Activated T-helper 1 cell treated with anti-CD3 and anti-CD28 coated beads, Interleukin-2, amount 50 U/mL, for 16 hours (primary cell): ENCODE measurements at places on chromosomes 6 and 20.

DNA sequence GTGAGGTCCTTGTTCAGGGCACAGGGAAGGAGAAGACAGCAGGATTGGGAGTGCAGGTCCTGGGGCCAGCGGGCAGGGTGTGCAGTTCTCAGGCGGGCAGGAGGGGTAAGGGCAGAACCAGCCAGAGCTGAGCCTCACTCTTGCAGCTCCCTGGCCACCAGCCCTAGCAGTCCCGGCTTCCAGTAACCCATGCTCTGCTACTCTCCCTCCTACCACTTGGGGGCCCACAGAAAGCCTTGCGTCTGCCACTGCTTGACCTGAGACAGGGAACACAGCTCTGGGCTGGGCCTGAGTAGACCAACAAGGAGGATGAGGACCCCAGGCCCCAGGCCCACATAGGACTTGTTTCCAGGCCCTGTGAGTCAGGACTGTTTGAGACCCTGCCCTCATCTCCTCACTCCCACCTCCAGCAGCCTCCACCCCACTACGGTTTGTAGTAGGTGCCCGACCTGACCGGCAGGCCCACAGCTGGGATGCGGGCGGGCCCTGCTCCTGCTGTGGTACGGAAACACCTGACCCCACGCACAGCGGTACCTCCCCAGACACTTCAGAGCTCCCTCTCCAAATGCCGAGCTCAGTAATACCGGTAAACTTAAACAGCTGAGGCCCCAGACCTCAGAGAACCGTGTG, 39.2 kb downstream of the KCNK5 start:
- DNase-seq: no peak

DNA sequence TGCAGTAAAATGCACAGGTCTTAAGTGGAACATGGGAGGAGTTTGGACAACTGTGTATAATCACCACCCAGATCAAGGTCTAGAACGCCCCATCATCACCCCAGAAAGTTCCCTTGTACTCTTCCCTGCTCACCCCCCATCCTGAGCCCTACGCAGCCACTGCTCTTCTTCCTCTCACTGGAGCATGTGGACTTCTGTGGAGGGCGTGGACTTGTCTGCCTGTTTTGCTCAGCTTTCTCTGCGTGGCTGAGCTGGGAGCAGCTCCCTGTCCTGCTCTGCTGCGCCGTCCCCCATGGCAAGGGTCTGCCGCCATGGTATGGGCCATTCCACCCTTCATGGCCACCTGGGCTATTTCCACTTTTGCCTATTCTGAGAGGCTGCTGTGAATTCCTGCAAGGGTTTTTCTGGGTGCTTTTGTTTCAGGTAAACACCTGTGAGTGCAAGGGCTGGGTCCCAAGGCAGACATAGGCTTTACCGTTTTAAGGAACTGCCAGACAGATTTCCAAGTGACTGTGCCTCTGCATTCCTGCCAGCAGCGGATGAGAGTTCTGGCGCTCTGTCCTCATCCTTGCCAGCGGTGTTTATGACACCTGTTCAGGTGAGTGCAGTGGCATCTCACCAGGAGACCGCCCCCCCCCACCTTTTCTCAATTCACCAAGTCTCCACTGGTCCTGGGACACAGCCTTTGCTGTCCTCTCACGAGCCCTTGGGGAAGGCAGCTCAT, 19.7 kb downstream of the PCK1 start:
- no peak for DNase-seq

- no peak for DNase-seq
Measured at GRCh38 chr6:11820821-11821220, 42.2 kb upstream of the ADTRP start.

GRCh38 chr6:169529931-169530751, 171.7 kb downstream of the WDR27 start:
- no peak for DNase-seq

DNA sequence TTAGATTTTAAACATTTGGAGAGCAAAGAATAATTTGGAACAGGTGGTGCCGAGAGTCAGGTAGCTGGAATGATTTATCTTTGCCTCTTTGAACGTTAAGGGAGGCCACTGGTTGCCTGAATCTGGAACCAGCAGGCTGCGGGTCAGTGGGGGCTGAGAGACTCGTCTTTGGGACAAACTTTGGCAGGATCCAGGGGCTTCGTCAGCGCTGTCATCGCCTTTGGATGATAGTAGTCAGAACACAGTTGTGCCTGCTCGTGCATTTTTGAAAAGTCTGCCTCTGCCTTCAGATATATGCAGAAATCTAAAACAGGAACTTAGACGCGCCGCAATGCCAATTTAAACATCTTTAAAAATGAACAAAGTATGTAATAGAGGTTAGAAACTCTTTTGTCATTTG, 5.0 kb downstream of the EYA2 start:
- no peak for DNase-seq

DNA sequence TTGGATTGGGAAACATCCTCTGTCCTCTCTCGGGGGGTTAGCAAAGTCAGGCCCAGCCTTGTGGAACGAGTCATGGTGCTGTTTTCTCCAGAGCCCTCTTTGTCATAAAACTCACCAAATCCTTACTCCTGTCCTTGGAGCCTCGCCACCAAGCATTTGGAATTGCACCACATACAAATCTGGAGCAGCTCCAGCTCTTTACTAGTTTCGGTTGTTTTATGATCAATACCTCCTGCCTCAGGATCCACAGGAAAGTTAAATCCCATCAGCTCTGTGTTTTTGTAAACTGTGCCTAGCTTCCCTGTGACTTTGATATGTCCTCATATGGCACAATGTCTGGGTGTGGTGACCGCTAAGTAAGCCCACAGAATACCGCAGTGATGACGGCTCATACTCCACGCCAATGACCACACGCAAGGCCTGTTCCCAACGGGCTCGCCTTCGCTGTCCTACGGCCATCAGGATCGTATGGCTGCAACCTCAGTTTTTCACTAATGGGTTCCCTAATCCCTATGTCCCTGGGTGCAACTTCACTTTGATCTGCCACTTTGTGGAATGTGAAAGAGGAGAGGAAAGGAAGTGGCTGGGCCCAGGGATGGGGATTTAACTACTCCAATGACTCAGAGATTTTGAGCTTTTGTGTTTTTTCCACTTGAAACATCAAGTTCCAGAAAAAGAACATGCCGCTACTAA, 111.3 kb upstream of the FOXQ1 start:
- no peak for DNase-seq

GRCh38 chr6:166223079-166223478, 55.4 kb upstream of the TBXT start:
- DNase-seq: no peak

DNA sequence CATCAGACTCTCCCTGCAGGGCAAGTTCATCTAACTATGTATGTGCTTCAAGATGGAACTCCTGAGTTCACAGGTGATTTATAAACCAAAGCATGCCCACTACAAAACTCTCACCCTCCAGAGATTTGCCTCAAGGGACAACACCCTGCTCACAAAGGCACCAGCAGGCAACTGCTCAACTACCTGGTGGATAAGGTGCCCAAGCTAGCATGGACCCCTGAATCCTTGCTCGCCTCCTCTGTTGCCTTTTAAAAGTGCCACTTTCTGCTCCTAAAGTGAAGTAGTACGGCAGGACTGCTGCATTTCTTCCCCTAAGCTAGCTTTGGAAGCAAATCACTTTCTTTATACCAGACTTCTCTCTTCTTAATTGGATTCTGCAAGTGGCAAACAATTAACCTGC, 1.2 kb downstream of the LPA start:
- DNase-seq: no peak

DNA sequence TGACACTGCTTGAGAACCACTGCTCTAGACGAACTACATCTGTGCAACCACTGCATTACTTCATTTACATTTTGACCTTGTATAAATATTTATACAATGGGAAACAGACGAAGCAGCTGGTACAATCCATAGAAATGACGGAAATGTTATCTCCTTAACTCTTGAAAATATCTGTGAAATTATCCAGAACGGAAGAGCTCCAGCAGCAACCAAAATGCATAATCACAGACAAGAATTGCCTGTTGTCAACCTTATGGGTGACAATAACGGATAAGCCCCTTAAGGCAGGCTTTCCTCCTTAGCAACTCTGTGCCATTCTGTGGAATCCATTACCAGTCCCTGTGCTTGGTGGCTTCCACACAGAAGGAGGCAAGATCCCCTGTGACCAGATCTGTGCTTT, 115.4 kb downstream of the DTNBP1 start:
- DNase-seq: no peak

DNA sequence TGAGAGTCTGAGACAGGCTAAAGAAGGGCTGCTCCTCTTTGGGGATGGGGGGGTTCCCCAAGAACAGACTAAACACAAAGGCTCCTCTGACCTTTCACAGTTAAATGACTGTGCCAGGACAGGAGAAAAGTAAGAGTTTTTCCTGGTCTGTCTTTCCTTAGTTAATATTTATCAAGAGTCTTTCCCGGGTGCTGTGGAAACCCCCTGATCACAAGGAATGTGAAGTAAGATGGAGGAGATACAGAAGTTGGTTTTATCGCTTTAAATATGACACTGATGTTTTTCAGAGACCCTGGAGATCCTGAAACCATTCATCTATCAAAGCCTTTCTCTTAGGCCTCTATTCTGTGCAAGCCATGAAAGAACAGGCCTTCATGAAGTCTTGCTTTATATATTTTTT, 105.8 kb downstream of the RNF144B start:
- no peak for DNase-seq

GRCh38 chr6:80638213-80639055, 532.0 kb downstream of the BCKDHB start:
- no peak for DNase-seq

DNA sequence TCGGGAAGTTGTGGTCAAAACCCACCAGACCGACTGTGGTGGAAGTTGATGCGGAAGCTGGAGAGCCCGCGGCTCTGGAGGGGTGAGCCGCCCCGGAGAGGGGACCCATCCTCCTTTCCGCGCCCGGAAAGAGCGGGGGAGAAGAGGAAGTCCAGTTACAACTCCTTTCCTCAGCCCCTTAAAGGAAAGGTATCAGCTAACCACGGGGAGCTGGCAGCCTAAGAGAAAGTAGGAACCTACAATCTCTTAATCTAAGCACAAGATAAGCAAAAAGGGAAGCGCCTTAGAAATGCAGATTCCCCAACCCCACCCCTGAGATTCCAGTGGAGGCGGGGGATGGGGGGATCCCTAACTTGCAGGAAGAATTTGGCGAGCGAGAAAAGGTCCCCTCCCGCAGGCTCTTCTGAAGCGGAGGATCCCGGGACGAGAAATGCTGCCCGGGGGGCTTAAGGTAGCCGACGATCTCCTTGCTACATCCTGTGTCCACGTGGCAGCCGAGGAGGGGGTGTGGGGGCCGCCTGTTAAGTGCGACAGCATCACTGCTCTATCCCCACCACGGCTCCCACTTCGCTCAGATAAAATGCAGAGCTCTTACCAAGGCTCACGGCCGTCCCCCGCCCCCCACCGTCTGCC, 87.5 kb downstream of the ZFP64 start:
- no peak for DNase-seq

GRCh38 chr6:16369989-16370388, 131.6 kb downstream of the GMPR start:
- no peak for DNase-seq

GRCh38 chr6:18280084-18280483, 15.8 kb upstream of the DEK start:
- DNase-seq: no peak

DNA sequence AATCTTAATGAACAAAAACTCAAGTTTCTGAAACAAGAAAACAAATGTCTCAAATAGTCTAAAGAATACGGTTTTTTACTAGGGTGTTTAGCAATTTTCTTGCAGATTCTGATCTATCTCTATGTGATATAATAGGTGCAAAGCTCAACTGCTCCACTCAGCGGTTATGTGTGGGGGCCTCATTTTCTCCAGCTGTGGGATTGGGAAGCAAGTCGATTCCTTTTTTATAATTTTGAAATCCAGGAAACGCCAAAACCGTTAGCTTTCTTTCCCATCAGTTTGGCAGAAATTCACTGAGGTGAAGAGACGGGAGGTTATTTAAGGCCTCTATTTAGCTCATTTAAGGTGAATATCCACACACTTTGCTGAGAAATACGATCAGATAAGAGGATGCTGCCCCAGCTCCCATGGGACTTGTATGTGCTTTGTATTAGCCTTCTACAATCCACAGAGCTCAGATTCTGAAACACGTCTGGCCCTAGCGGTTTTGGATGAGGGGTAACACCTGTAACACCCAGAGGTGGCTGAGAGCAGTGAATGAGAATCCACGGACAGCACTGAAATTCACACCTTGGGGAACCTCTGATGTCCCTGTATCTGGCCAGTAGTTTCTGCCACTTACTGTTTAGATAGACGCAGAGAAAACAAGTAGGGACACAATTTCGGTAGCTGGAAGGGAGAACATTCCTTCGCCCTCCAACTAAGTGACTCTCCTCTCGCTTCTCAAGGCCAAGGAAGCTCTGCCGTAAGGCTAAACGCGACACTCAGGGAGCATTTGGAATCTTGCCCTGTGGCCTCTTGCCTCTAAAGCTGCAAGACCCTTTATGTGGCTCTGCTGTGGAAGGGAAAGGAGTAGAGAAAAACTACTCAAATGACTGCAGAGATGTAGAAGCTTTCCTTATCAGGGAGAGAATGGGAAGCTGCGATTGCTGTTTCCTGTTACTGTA, 6.5 kb upstream of the BCAS4 start:
- DNase-seq: no peak

DNA sequence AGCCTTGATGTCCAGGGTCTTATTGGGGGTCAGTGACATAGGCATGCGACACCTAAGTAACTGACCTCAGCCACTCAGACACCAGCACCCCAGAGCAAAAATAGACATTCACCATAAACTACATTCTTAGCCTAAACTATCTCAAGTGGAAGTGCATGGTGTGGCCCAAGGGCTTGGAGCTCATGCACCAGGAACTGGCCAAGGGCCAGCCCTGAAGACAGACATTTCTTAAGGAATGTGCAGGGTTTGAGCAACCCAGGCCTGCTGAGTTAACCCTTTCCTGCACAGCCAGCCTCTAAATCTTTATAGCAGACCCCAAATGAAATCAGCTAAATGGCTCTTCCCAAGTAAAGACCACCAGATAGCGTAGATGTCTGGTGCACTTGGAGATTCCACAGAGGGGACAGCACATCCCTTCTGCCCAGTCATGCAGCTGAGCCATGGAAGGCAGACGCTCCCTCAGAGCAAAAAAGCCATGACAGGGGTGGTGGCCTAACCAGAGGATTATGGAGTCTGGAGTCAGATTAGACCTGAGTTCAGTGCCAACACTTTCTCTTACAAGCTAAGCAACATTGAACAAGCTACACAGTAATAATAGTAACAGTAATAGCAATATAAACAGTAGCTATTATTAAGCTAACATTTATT, 222.6 kb downstream of the ZMYND8 start:
- no peak for DNase-seq

- no peak for DNase-seq
Measured at GRCh38 chr6:83872386-83873118, 13.1 kb downstream of the CYB5R4 start.

DNA sequence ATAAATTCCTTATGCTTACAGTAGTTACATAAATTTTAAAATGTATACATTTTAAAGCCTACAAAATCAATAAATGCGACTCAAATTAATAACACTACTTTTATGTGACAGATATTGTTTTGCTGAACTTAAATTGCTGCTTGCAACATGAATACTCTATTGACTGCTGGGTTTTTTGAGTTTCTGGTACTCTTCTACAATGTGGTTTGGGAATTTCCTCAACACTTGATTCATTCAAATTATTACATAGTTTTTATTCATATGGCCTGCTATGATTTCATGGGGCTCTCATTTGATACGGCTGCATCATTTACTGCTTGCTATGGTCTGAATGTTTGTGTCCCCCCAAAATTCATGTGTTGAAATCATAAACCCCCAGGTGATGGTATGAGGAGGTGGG, 2.3 kb upstream of the TXLNB start:
- DNase-seq: no peak

GRCh38 chr6:113847447-113847846, 9.7 kb upstream of the MARCKS start:
- no peak for DNase-seq

GRCh38 chr6:45533386-45533785, 155.7 kb upstream of the SUPT3H start:
- no peak for DNase-seq
